GM23248 (cell line): ENCODE measurements at places on chromosomes 13 and 19. TPM values are rescaled to one million over a fixed set of nuclear protein-coding genes. Genes with fewer than 3 reads are reported as not detected.

DNA sequence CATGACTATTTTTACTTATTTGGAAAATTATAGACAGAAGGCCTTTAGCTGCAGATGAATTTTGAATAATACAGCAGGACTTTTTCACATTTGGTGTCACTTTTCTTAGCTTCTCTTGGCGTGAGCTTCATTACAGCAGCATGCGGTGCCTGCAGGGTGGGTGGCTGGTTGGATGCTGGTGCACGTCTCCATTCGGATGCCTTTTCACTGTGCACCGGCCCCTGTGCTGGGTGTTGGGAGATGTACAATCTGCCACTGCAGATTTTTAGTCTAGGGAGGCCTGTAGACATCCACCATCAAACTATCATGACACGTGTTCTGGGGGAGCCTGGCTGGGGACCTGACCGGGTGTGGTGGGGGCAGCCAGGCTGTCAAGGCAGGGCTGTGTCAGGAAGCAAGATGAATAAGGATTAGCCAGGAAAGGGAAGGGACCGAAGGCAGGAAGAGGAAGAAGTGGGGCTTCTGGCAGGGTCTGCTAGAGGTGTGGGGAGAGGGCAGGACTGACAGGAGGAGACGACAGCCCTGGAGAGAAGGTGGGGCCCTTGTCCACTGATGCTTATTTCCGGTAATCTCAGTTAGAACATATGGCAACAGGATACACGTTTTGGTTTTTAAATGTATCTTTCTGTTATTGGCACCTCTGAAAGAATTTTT lies 88.8 kb downstream of the ARHGEF7 start:
- no peak overlapping the region for H3K27ac ChIP-seq
- peaks cover 26% of the 10 kb centered on the region for H3K4me1 ChIP-seq
- no peak for DNase-seq
- no peak overlapping the region for H3K4me3 ChIP-seq
- no peaks in the 10 kb centered on the region for H3K36me3 ChIP-seq

Gene IGFLR1
- total RNA-seq, result 1.4 TPM in 1 of 2 replicates, not detected in the other

Gene SLC25A41
- not detected in 2 replicates for total RNA-seq

- no peaks in the 10 kb centered on the region for H3K4me1 ChIP-seq
- no peak overlapping the region for H3K4me3 ChIP-seq
- no peak overlapping the region for H3K27ac ChIP-seq
These were observed 633.1 kb downstream of the EFNB2 start for GRCh38 chr13:105902396-105902795.

- no peaks in the 10 kb centered on the region for H3K27me3 ChIP-seq
- no peak for DNase-seq
- H3K27ac ChIP-seq, result no peak overlapping the region; the same call in 1 of the 2 replicates
- no peaks in the 10 kb centered on the region for H3K36me3 ChIP-seq
- H3K4me1 ChIP-seq, result peaks cover 34% of the 10 kb centered on the region
These were observed 514 bp upstream of the ARGLU1 start for GRCh38 chr13:106568299-106569003.

GRCh38 chr19:35692010-35692409 lies 12.3 kb upstream of the ZBTB32 start:
- no peak overlapping the region for H3K4me3 ChIP-seq
- H3K27me3 ChIP-seq, result no peaks in the 10 kb centered on the region
- no peaks in the 10 kb centered on the region for H3K4me1 ChIP-seq
- no peak overlapping the region for H3K27ac ChIP-seq

Gene CRTC1
- 1.2 and 1.4 TPM in 2 replicates for total RNA-seq

GRCh38 chr13:46644816-46645215 lies 91.8 kb downstream of the LRCH1 start:
- H3K27me3 ChIP-seq, result no peaks in the 10 kb centered on the region
- peak; percentile 29 for DNase-seq
- H3K27ac ChIP-seq, result no peak overlapping the region

GRCh38 chr19:15015946-15016542 lies 33.2 kb upstream of the CASP14 start:
- H3K27me3 ChIP-seq, result no peaks in the 10 kb centered on the region
- DNase-seq, result peak; percentile 36
- H3K4me1 ChIP-seq, result no peaks in the 10 kb centered on the region
- H3K4me3 ChIP-seq, result no peak overlapping the region
- no peaks in the 10 kb centered on the region for H3K36me3 ChIP-seq
- H3K27ac ChIP-seq, result no peak overlapping the region

Gene KIR2DL3
- total RNA-seq, result not detected in 2 replicates

GRCh38 chr13:76837801-76838200 lies 48.4 kb downstream of the KCTD12 start:
- H3K36me3 ChIP-seq, result no peaks in the 10 kb centered on the region
- no peak overlapping the region for H3K27ac ChIP-seq
- H3K27me3 ChIP-seq, result no peaks in the 10 kb centered on the region
- H3K4me1 ChIP-seq, result peaks cover 8% of the 10 kb centered on the region
- no peak overlapping the region for H3K4me3 ChIP-seq
- DNase-seq, result peak; percentile 11

- H3K27ac ChIP-seq, result no peak overlapping the region
- DNase-seq, result peak; percentile 69
- 0 out of 2 replicates have a peak, but pooled peaks cover 6% of the 10 kb centered on the region for H3K4me1 ChIP-seq
- H3K27me3 ChIP-seq, result no peaks in the 10 kb centered on the region
These were observed 518.4 kb upstream of the SLITRK1 start for GRCh38 chr13:84400706-84401105.

GRCh38 chr13:24165746-24166145 lies 5.2 kb downstream of the SPATA13 start:
- no peaks in the 10 kb centered on the region for H3K27me3 ChIP-seq
- peaks cover 43% of the 10 kb centered on the region for H3K4me1 ChIP-seq
- H3K36me3 ChIP-seq, result no peaks in the 10 kb centered on the region
- peak overlapping the region; percentile 71 for H3K27ac ChIP-seq

DNA sequence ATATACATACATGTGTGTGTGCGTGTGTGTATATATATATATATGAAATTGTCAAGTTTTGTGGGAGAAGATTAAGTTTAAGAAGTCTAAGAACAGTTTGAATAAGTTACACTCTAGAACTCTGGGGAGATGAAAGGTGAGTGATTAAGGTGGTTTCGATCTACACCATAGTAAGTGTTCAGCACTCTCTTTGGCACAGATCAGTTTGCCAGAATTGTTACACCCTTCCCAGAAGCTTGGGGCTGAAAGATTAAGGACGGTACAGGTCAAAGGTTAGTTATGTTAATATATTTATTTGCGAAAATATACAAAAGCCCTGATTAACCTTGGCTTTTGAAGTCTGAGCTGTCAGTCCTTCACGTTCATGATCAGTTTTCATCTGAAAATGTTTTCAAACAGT lies 309.1 kb downstream of the KLF5 start:
- no peaks in the 10 kb centered on the region for H3K36me3 ChIP-seq
- H3K27me3 ChIP-seq, result peaks cover 20% of the 10 kb centered on the region; the same call in 1 of the 2 replicates
- no peaks in the 10 kb centered on the region for H3K4me1 ChIP-seq
- H3K4me3 ChIP-seq, result no peak overlapping the region
- DNase-seq, result no peak
- no peak overlapping the region for H3K27ac ChIP-seq

GRCh38 chr19:33286899-33287298 lies 15.4 kb downstream of the CEBPA start:
- H3K4me3 ChIP-seq, result no peak overlapping the region
- no peaks in the 10 kb centered on the region for H3K36me3 ChIP-seq
- H3K27ac ChIP-seq, result no peak overlapping the region
- no peaks in the 10 kb centered on the region for H3K4me1 ChIP-seq
- DNase-seq, result no peak

DNA sequence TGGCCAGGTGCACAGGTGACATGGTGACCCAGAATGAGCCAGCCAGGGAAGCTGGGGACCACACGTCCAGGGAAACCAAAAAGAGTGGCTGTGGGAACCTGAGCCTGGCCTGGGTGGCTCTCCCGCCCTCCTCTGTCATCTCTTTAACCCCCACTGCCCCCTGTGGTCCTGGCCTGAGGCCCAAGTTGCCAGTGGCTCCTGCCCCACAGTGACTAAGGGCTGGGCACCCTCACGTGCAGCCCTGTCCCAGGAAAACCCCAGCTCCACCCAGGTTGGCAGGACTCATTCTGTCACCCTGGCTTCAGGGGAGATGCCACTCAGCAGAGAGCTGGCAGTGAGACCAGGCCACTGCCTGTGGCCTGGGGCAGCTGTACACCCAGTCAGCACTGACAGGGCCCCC lies 30.6 kb upstream of the ISYNA1 start:
- no peak overlapping the region for H3K4me3 ChIP-seq
- no peaks in the 10 kb centered on the region for H3K27me3 ChIP-seq
- peak; percentile 29 for DNase-seq

Gene VPS36
- total RNA-seq, result 34.7 and 55.1 TPM in 2 replicates

Gene SBK3
- not detected in 2 replicates for total RNA-seq

GRCh38 chr13:101455863-101456262 lies 3.4 kb downstream of the ITGBL1 start:
- peak; percentile 95 for DNase-seq
- H3K27me3 ChIP-seq, result no peaks in the 10 kb centered on the region
- H3K27ac ChIP-seq, result peak overlapping the region; percentile 60

- no peaks in the 10 kb centered on the region; the same call in 1 of the 2 replicates for H3K4me1 ChIP-seq
- H3K36me3 ChIP-seq, result peaks cover 8% of the 10 kb centered on the region; the same call in 1 of the 2 replicates
- no peak overlapping the region for H3K4me3 ChIP-seq
- no peak for DNase-seq
- no peaks in the 10 kb centered on the region for H3K27me3 ChIP-seq
- H3K27ac ChIP-seq, result no peak overlapping the region
These were observed 59.2 kb downstream of the STK24 start for GRCh38 chr13:98517576-98518310.

GRCh38 chr19:10760273-10760944 lies 42.5 kb downstream of the DNM2 start:
- H3K36me3 ChIP-seq, result 0 out of 2 replicates have a peak, but pooled peaks cover 6% of the 10 kb centered on the region
- H3K27me3 ChIP-seq, result no peaks in the 10 kb centered on the region
- H3K4me1 ChIP-seq, result 0 out of 2 replicates have a peak, but pooled peaks cover 9% of the 10 kb centered on the region

Gene KLK15
- total RNA-seq, result not detected in 2 replicates

DNA sequence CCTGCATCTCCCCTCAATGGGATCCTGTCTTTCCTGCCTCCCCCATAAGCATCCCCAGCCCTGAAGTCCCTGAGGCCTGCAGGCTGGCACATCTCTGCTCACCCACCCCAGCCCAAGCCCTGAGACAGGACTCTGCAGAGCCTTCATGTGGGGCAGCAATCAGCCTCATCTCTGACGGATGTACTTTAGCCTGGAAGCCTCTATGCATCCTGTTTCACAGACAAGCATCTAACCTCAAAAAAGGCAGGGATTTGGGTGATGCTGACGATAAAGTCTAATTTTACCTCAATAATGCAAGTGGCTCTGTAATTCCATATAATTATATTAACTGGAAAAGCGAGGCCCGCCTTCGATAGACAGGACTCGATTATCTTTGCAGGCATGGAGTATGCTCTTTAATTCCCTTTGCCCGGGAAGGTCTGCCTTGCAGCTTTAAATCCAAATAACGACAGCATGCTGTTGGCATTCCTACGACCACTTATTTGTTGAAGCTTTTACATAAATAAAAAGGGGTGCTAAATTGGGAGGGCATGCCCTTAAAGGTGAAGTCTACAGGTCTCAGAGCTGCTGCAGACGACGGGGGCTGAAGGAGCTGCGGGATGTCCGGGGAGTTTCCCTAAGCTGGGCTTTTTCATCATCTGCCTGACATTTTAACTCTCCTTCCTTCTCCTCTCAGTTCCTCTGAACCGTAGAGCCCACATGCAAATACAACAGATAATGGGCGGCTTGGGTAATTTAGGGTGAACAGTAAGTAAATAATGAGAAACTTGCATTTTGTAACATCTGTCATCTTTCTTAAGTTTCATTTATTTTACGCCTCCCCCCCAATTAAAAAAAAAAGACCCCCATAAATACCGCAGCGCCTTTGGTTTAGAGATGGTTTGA lies 211.5 kb downstream of the URI1 start:
- H3K4me1 ChIP-seq, result no peaks in the 10 kb centered on the region
- no peaks in the 10 kb centered on the region for H3K36me3 ChIP-seq
- H3K4me3 ChIP-seq, result no peak overlapping the region
- no peak for DNase-seq
- H3K27me3 ChIP-seq, result no peaks in the 10 kb centered on the region; the same call in none of the 2 replicates
- H3K27ac ChIP-seq, result no peak overlapping the region

Gene MYPOP
- 3.5 and 7.7 TPM in 2 replicates for total RNA-seq

GRCh38 chr19:48196321-48196763 lies 25.9 kb downstream of the ZSWIM9 start:
- no peaks in the 10 kb centered on the region for H3K4me1 ChIP-seq
- no peak for DNase-seq
- no peaks in the 10 kb centered on the region for H3K36me3 ChIP-seq
- no peak overlapping the region for H3K27ac ChIP-seq
- no peaks in the 10 kb centered on the region for H3K27me3 ChIP-seq
